ENCODE measurements at places on chromosomes 4 and X. TPM values are rescaled to one million over a fixed set of nuclear protein-coding genes. Genes with fewer than 3 reads are reported as not detected.

GRCh38 chr4:93187892-93188291, 640.7 kb upstream of the ATOH1 start:
- no peak for DNase-seq

GRCh38 chr4:40848251-40848650, 98.5 kb downstream of the NSUN7 start:
- no peak for DNase-seq

GRCh38 chrX:115941388-115941787, 229.2 kb upstream of the AGTR2 start:
- no peak for DNase-seq

GRCh38 chrX:37388413-37388812, 39.2 kb downstream of the PRRG1 start:
- DNase-seq, result no peak

Gene GABRE
- total RNA-seq, result 2.8 TPM

GRCh38 chr4:150308824-150309472, 230.7 kb downstream of the DCLK2 start:
- DNase-seq, result peak; percentile 66

DNA sequence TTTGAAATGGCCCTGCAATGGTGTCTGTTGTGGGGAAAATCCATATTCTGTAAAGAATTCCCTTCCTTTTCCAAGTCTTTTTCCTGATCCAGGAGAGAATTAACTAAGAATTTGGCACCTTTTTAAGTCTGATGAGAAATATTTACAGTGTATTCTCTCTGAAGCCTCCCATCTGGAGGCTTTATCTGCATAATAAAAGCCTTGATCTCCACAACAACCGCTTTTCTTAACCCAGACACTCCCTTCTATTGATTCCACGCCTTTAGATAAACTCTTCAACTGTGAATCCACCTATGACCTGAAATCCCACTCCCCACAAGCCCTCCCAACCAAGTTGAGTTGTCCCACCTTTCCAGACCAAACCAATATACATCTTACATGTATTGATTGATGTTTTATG, 43.1 kb upstream of the TMPRSS11E start:
- no peak for DNase-seq

DNA sequence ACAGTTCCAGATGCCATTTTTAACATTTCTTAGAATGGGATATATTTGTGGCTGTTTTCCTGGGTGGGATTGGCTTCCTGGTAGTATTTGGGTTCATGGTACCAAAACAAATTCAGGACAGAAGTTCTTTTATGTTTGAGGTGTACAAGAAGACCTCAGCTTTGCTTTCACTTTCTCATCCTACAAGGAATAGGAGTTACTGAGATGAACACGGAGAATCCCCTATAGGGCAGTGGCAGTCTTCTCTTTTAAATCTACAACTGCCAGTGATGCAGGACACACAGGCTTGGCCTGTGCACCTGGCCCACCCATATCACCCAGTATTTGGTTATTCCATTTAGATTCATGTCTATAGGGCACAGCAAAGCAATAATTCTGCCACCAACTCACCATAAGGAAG, 35.2 kb downstream of the SLC10A7 start:
- no peak for DNase-seq

Gene TMEM156
- 0.46 TPM for total RNA-seq

Gene MAGEA6
- not detected for total RNA-seq
